ENCODE measurements at places on chromosomes 12 and 14. TPM values are rescaled to one million over a fixed set of nuclear protein-coding genes. Genes with fewer than 3 reads are reported as not detected.

- DNase-seq, result no peak
Observed at GRCh38 chr12:92412856-92413255, 267.2 kb upstream of the BTG1 start.

Gene TMEM63C
- total RNA-seq, result 0.79 TPM

Gene NRXN3
- total RNA-seq, result under 0.01 TPM

DNA sequence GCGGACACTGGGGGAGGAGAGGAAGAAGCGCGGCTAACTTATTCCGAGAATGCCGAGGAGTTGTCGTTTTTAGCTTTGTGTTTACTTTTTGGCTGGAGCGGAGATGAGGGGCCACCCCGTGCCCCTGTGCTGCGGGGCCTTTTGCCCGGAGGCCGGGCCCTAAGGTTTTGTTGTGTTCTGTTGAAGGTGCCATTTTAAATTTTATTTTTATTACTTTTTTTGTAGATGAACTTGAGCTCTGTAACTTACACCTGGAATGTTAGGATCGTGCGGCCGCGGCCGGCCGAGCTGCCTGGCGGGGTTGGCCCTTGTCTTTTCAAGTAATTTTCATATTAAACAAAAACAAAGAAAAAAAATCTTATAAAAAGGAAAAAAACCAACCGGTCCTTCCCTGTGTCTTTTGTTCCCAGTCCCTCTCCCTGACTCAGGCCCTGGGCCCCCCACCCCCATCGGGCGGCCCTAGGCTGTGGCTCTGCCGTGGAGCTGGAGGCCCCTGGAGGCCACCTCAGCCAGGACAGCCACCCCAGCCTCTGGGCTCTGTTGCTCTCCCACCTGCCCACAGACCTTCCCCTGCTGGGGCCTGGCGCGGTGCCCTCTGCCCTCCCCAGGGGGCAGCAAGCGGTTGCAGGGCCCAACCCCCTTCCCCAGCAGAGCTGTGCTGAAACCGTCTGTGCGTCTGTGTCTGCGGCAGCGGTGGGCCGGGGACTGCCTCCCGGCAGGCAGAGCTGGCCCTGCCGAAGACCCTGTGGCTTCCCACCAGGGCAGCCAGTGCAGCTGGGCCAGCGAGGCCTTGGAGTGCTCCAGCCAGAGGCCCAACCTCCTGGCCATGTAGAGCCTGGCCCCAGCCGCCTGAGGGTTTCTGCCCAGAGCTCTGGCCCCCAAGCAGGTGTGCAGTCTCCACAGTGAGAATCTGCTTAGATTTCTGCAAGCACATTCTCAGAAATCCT, 4.0 kb upstream of the CRIP2 start:
- no peak for DNase-seq

Gene ACOT4
- total RNA-seq, result 0.26 TPM

GRCh38 chr14:42057111-42057510, 450.4 kb downstream of the LRFN5 start:
- no peak for DNase-seq

DNA sequence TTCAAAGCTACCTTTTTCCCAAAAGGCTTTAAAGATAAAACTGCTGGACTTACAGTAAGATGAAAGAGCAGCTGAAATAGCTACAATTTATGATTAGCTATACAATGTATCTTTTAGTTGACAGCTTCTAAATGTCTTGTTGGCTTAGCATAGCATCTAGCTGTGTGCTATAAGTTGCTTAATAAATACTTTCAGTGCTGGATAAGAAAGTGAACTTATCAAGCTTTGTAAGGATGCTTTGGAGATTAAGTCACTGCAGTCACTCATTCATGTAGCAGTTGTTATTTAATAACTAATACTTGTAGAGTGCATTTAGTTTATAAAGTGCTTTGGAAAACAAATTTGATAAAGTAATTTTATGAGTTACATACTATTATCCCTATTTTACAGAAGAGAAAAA, 14.6 kb downstream of the CFAP54 start:
- peak; percentile 34 for DNase-seq

Gene RTL1
- not detected for total RNA-seq

Gene CCDC175
- total RNA-seq, result not detected

Gene TRIAP1
- 45.2 TPM for total RNA-seq

DNA sequence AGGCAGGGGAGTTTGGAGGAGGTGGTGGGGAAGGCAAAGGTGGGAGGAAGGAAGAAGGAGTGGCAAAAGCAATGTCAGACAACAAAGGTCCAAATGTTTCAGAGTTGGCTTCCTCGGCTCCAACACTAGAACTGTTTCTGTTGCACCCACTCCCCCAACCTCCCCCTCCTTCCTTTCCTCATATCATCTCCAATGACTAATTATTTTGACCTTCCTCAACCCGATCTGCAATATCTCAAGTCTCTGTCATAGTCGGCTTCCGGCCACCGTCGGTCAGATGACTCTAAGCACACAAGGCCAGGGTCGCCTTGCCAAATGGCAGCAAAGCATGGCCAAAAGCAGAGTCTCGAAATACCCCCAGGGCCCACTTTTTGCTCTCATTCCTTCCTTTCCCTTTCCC, 637.0 kb upstream of the TBX3 start:
- no peak for DNase-seq

GRCh38 chr14:95052016-95052585, 105.2 kb downstream of the DICER1 start:
- no peak for DNase-seq

DNA sequence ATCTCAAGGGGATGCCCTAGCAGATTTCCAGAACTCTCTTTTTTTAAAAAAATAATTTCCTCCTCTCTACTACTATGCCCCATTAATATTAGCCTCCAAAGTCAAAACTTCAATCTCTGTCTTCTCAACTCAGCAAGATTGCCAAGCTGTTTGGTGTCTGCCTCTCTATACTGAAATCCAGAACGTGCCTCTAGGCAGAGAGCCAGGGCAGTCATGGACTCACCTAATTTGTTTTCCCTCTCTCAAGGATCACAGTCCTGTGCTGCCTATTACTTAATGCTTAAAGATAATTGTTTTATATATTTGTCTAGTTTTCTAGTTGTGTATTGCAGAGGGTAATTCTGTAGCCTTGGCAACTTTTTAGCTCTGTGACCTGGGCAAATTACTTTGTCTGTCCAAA, 74.7 kb downstream of the E2F7 start:
- DNase-seq, result no peak

DNA sequence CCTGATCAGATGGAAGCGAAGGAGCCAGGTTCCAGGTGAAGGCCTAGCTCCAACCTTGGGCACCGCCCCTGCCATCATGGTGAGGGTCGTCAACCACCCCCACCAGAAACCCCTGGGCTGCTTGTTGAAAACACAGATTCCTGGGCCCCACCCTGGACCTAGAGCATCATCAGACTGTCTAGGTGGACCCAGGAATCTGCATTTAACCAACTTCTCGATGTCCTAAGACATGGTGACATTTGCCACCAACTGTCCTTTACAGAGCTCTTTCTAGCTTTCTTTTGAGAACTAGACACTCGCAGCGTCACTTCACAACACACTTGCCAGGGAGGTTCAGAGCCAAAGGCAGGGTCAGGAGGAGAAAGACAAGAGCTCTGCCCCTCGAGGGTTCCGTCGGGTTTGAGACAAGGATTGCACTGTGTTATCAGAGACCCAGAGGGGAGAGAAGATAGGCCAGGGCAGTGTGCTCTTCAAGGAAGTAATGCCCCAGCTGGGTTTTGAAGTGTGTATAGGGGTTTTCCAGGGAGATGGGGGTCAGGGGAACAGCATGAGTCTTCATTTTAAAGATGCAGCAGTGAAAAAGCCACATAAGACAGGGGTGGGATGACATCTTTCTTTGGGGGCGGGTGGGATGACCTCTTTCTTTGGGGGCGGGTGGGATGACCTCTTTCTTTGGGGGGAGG, 24.6 kb downstream of the RFLNA start:
- no peak for DNase-seq

Gene ANGEL1
- 6.1 TPM for total RNA-seq

DNA sequence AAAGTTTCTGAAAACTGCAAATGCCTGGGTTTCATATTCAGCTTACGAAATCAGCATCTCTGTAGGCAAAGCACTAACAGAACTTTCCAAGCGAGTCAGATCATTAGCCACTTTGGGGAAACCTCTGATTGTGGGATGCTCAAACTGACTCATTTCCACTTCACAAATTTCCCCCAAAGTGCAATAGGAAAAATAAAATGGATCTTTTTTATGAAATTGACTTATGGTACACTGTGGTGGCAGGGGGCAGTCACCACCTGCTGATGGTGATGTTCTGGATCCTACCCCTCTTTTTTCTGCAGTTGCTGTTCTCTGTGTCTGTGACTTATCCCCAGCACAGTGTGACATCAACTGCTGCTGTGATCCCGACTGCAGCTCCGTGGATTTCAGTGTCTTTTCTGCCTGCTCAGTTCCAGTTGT, 5.6 kb downstream of the TCTN1 start:
- DNase-seq, result no peak

Gene ETV6
- 3.5 TPM for total RNA-seq

DNA sequence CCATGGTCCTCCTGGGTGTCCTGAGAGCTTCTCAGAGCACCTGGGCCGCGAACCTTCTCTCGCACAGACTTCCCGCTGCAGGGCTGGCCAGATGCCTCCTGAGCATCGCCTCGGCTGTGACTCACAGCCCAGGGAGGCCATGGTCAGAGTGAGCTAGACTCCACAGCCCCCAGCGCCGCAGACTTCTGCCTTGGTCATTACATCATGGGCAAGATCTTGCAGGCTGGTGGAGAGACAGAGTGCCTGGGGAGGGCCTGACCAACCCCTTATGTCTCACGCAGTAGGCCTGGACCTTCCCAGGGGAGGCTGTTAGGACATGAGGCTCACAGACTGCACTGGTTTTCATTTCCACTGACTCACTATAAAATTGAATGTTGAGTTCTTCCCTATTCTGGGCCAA, 41.8 kb downstream of the SMOC1 start:
- peak; percentile 39 for DNase-seq

Gene RNASE7
- 12.1 TPM for total RNA-seq

DNA sequence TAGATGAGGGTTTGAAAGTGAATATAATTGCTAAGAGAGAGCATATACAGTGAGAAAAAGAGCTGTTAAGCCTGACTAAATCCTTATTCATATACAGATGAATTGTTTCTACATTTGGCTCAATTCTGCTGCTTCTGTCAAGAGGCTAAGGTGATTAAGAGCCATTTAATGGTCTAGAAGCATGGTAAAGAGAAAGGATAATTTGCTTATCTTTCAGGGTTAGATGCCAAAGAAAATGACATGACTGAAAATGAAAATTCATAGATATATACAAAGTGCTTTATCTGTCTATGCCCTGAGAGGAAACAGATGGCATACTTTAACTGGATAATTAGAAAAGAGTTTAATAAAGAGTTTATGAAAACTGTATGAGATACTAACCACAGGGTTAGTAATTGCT, 834.9 kb downstream of the SLC6A15 start:
- no peak for DNase-seq

DNA sequence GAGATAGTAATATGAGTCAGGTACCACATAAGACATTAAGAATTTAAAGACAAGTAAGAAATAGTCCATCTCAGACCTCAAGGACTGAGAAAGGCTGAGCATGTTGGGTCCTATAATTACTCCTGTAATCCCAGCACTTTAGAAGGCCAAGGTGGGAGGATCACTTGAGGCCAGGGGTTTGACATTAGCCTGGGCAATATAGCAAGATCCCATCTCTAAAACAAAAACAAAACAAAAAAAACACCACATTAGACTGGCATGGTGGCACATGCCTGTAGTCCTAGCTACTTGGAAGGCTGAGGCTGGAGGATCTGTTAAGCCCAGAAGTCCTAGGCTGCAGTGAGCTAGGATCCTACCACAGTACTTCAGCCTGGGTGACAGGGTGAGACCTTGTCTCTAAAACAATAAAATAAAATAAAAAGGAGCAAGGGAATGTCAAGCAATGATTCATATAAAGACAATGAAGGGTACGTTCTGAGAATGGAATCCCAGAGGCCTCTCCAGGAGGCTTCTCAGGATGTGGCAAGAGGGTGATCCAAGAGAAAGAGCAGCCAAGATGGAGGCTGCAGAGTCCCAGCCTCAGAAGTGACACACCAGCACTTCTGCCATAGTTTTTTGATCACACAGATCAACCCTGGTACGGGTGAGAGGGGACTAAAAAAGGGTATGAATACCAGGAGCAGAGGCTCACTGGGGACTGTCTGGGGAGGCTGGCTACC, 206.4 kb downstream of the CRADD start:
- DNase-seq, result peak; percentile 20

DNA sequence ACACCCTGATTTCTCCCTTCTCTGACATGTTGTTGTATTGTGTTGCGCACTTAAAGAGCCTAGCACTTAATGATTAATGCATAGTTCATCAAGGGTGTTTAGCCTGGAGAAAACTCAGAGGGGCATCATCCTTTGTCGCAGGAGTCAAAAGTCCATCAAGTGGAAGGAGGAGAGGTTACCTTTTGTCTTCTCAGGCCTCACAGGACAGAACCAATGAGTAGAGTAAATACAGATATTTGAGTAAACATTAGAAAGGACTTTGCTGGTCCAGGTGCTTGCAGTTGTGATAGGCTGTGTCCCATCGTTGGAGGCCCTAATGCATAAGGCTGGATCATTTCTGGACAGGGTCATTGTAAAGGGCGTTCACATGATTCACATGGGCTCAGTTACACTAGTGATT, 430.9 kb downstream of the PCNX1 start:
- DNase-seq, result no peak

DNA sequence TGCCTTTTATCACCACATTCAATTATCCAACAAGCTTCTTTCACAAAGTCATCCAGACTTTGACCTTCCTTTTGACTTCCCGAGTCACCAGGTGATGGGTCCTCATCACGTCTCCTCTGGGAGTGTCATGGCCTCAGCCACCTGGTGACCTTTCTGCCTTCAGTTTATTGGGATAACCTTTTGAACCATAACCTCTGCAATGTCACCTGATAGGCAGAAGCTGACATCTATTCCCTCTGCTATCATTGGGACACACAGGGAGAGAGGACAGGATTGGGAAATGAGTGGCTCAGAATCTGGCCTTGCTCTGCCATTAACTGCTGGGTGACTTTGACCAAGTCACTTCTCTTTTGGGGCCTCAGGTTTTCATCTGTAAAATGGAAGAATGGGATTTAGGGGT, 388.7 kb downstream of the NUAK1 start:
- no peak for DNase-seq

GRCh38 chr14:69666112-69666511, 54.7 kb downstream of the SUSD6 start:
- no peak for DNase-seq

DNA sequence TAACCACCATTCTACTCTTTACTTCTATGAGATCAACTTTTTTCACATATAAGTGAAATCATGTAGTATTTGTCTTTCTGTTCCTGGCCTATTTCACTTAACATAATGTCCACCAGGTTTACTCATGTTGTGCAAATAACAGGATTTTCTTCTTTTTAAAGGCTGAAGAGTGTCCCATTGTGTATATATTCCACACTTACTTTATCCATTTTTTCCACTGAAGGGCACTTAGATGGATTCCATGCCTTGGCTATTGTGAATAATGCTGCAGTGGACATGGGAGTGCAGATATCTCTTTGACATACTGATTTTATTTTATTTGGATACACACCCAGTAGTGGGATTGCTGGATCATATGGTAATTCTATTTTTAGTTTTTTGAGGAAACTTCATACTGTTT, 181.1 kb upstream of the HMGA2 start:
- peak; percentile 47 for DNase-seq

Gene LMNTD1
- total RNA-seq, result not detected

Gene CLEC4D
- total RNA-seq, result not detected
